IMR-90 (cell line): ENCODE measurements at places on chromosomes 12 and 14. TPM values are rescaled to one million over a fixed set of nuclear protein-coding genes. Genes with fewer than 3 reads are reported as not detected.

The CNTN1 gene
- total RNA-seq = 0.18 and 0.28 TPM in 2 replicates

The CCDC38 gene
- total RNA-seq = not detected in 2 replicates

The SLC5A8 gene
- not detected in 2 replicates for total RNA-seq

The CDH24 gene
- total RNA-seq = 3.6 and 3.9 TPM in 2 replicates

The KCNK10 gene
- total RNA-seq = not detected in 2 replicates

The SETD1B gene
- total RNA-seq = 0.83 and 0.90 TPM in 2 replicates

The SCN8A gene
- 14.7 and 19.7 TPM in 2 replicates for total RNA-seq

The DIO3 gene
- not detected in 2 replicates for total RNA-seq

The MIP gene
- not detected in 2 replicates for total RNA-seq

The FKBP3 gene
- total RNA-seq = 8.6 and 31.1 TPM in 2 replicates

The ARL6IP4 gene
- total RNA-seq = 161 and 205 TPM in 2 replicates

The AGAP2 gene
- total RNA-seq = 0.18 and 0.28 TPM in 2 replicates

The TPPP2 gene
- total RNA-seq = not detected in 2 replicates

The C1QL4 gene
- 0.18 and 0.28 TPM in 2 replicates for total RNA-seq

The UBE2N gene
- 64.5 and 90.3 TPM in 2 replicates for total RNA-seq

The SLC25A21 gene
- 0.90 and 2.5 TPM in 2 replicates for total RNA-seq

The RNASE4 gene
- 8.1 and 10.4 TPM in 2 replicates for total RNA-seq

The OVCH1 gene
- total RNA-seq = under 0.01 and 0.18 TPM in 2 replicates

The STYK1 gene
- 0.72 and 1.1 TPM in 2 replicates for total RNA-seq

The DCN gene
- total RNA-seq = 223 and 241 TPM in 2 replicates

The TMCC3 gene
- total RNA-seq = 0.28 and 0.36 TPM in 2 replicates
